ENCODE measurements at places on chromosomes 13 and 19. TPM values are rescaled to one million over a fixed set of nuclear protein-coding genes. Genes with fewer than 3 reads are reported as not detected.
A peak's percentile ranks its signal among the peaks of the same experiment; 100 is the strongest.

DNA sequence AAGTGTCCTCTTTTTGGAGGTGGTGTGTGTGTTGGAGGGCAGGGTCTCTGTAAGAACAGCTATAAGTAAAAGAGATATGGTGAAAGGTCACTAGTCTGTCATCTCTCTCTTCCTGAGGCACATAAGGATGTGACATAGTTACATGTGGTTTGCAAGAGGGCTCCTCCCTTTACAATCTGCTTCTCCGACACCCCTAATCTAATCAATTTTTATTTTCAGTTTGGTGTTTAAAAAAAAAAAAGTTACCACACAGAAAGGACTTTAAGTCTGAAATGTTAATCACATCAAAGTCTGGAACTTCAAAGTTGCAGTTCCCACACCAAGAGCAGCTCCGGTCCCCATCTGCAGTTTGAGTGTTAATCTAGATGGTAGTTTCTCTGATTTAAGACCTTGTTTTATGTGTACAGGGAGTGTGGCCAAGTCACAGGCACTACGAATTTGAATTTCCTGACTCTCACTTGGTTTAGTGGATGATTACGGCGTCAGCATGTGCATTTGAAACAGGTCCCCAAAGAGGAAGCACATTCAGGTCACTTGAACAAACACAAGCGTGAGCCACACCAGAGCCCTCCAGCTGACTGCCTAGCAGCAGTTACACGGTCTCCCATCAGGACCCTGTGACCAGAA, 53.1 kb downstream of the FOXO1 start:
- peaks cover 47% of the 10 kb centered on the region for H3K36me3 ChIP-seq
- peak; percentile 55 for DNase-seq
- peak overlapping the region; percentile 95 for H3K27ac ChIP-seq
- H3K27me3 ChIP-seq = no peaks in the 10 kb centered on the region
- peaks cover 64% of the 10 kb centered on the region for H3K4me1 ChIP-seq
- H3K4me3 ChIP-seq = peak overlapping the region; percentile 80

- DNase-seq = no peak
- peaks cover 39% of the 10 kb centered on the region for H3K27me3 ChIP-seq
- H3K36me3 ChIP-seq = peaks cover 29% of the 10 kb centered on the region
- peaks cover 23% of the 10 kb centered on the region for H3K4me1 ChIP-seq
Measured at GRCh38 chr19:45468803-45469131, 971 bp downstream of the FOSB start.

FGF22 gene
- total RNA-seq = not detected

CACNG6 gene
- total RNA-seq = not detected

C1QTNF9 gene
- total RNA-seq = not detected

Measured in activated T-helper 2 cell treated with anti-CD3 and anti-CD28 coated beads, Interferon-gamma antibody, Interleukin-2, Interleukin-4, amounts not matched to agents 10 μg/mL and 5 μg/mL and 100 μg/mL, durations not matched to agents 14 hours and 24 hours and 36 hours (primary cell).